Left ventricle myocardium inferior (tissue), 1 donor: ENCODE measurements at places on chromosomes 3 and 15.

DNA sequence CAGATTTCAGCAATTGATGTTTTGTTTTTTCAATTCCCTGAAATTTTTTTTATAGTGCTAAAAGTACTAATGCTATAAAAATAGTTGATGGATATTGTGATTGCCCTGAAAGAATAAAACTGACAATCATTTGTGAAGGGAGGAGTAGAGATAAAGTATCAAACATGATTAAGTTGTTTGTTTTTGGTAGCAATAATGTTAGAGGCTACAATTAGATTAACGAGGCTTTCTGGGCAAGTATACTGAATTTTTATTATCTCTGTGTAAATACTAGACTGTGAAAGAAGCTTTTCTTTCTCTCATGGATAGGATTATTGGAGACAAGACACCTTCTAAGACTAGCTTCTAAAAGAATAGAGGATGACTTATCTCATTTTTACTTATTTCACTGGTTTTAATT, 15.6 kb downstream of the NR1D2 start:
- no peak for DNase-seq

DNA sequence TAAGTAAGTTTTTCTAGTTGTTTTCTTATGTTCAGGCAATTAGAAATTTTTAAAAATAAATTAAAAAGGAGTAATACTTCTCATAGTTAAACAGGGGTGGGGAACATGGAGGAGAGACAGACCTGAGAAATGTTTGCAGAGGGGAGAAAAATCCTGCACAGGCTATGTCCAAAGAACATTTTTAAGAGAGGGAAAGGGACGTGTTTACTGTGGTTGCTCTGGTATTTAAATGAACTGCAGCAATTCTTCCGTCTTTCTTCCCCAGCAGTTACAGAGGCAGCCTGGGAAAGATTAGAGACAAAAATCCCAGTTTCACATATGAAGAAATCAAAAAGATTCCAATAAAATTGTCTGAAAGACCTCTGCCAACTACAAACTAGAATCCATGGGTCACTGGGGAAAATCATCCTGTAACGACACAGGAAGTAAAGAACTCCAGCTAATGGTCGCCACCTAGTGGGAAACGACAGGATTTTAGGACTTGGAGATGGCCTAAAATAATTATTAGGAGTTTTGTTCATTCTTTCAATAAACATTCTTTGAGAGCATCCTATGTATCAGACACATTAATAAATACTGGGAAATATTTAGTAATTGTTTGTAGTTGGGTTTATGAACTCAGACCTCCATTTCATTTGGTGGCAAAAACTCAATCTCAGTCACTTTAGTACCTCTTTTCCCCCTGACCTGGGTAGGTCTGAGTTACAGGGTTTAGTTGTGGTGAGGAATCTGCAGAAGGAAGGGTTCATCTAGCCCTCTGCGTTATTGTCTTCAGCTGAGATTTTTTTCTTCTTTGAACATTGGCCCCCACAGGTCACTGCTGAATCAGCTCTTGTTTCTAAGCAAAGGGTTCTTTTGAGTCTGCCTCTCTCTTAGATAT, 69.9 kb upstream of the GOLIM4 start:
- DNase-seq, result no peak

DNA sequence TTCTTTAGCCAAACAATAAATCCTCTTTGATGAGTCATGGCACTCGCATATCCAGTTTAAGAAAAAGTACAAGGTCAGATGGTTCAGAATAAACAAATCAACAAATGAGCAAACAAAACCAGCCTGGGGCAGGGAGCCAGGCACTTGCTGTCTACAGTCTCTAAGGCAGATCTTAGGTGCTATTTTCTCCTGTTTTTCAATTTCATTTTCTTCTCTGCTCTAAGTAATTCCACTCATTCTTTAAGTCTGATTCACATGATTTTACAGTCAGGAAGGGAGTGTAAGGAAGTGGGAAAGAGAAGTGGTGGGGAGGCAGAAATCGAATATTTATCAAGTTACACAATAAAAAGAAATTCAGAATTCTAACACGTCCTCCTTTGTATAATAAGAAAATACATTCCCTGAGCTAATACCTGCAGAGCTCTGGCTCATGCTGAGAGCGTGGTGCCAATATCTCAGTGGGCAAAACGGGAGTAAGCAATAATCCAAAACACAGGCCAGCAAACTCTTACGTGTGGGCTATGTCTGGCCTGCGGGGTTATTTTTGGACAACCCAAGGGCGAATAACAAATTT, 298.6 kb downstream of the ADAMTS17 start:
- no peak for DNase-seq

DNA sequence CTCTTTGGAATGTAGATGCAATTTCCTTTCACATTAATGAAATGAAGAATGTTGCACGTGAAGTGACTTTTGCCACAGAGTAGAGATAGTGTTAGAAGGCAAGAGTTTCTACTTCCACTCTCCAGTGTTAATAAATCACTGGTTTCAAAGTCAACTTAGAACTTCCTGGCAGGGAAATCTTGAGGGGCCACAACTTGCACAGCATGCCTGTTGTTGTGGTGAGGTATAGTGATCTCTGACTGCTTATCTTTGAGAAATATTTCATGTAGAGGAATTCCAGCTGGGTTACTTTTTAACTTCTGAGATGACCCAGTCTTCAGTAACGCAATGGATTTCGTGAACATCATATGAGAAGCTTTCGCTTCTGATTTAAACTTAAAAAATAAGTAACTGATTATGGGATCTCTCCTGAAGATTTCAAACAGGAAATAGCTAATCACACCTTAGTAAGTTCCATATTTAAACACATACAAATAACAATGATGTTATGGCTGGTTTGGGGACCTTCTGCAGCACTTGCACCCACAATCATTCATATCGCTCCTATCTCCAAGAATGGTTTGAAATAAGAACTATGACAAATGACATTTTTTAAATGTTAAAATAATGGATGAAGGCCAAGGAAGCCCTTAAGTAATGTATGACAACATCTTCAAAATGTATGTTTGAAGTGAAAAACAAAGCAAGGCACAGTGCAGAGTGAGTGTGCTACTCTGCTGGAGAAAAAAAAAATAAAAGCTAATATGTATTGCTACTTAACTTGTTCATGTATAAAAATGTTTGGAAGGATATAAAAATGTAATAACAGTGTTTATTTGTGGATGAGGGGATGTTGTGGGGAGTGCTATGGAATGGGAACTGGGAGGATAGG, 726.5 kb upstream of the NECTIN3 start:
- no peak for DNase-seq

DNA sequence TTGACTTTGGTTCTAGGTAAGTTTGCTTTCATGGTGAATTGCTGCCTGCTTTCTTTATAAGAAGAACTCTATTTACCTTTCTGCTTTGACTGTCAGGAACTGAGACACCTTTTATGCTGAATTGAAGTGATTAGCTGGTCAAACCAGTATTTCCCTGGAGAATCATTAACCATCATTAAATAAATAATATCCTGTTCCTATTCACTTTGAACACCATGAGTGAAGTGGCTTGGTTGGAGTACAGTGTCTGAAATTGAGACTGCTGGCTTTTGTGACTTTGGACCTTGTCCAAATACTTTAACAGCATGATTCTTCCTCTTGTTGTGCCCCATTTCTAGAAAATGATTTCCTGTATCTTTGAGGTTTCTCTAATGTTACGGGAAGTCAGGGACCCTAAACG, 5.6 kb upstream of the TMEM62 start:
- no peak for DNase-seq

DNA sequence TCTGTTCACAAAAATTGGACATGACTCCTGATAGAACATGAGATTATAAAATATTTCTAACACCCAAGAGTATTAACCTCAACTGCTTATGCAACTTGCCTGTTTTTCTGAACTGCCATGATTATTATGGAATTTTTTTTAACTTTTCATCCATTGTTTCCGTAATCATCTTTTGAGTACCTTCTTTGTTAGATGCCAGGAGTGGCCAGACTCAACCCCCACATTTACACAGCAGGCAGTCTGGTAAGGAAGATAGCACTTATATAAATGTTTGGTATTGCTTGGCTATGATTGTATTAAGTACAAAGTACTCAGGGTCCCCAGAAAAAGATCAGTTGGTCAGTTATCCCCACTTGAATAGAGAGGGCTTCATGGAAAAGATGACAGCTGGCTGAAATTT, 74.3 kb downstream of the CRYBG3 start:
- no peak for DNase-seq

DNA sequence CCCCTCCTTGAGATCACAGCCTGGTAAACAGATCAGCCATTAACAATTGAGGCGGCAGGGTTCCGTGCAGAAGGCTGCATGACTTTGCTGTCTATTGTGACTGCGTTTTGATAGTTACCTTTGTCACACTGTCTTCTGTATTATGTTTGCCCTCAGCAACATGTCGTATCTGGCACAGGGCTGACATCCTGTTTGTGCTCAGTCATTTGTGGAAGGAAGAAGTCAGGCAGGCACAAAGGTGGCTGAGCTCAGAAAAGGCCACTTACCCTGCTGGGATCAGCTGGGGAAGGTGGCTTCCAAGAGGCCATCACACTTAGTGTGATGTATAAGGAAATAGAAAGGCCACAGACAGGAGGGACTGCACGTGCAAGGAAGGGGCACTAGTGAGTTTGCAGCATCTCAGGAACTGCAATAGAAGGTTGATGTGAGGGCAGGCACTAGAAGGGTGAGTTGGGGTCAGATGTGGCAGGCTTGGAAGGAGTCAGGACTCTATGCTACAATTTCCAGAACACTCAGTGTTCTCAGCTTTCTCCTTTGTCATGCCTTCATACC, 13.4 kb downstream of the PML start:
- DNase-seq, result no peak

DNA sequence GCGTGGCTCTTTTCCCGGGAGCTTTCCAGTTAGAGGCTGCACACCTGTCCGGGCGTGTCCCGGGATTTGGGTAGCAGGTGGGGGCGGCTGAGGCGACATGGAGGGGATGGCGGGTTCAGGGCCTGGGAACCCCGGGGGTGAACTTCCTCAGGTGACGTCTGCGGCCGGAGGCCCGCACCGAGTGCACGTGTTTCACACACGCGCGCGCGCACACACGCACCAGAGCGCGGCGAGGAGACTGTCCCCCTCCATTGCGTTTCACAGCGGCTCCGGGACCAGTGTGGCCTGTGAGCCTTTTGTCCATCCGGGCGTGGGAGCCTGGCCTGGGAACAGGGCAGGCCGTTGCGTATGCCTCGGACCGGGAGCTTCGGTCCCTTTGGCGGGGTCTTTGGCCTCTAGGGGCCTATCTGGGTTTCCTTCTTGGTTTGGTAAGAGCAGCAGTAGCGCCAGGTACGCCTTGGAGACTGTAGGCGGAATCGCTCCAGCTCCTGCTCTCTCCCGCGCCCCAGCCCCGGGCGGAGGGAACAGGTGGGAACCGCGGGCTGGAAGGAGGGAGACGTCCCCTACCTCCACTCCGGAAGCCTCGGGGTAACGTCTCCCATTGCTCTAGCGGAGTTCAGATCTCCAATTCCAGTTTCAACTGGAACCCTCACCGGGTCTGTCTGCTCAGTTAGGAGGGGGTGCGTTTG, 220.0 kb downstream of the MEIS2 start:
- no peak for DNase-seq

DNA sequence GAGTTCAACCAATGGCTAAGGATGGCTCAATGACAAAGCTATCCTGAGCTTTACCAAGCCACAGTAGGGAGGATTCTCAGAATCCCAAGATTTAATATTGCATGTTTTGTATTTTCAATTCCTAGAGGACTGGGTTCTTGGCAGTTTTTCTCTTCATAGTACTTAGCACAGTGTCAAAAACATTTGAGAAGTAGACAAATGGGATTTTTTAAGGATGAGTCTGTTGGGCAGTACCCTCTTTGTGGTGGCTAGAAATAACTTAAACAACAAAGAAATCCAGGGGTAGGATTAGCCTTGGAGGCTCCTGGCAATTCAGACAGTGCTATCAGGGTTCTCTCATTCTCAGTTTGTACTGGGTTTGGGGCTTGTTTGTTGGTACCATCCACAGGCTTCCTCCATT, 212.8 kb upstream of the RORA start:
- DNase-seq, result no peak

DNA sequence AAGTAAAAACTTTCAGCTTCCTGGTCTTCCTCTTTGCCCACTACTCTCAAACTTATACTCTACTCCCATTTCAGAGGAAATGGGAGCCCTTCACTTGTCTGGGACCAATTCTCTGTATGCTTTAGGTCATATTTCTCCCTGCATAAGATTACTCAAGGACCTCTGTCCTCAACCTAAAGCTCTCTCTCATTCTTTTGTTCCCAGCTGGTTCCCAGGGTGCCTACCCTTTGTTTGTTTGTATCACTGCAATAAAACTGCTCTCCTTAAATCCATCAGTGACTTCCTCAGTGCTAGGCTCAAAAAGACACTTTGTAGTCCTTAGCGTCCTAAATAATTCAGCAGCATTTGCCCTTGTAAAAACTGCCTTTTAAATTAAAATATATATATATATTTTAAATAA, 2.9 kb downstream of the NGRN start:
- DNase-seq, result no peak

- no peak for DNase-seq
Observed at GRCh38 chr15:97991972-97992541, 31.6 kb downstream of the ARRDC4 start.

- no peak for DNase-seq
Observed at GRCh38 chr3:15758295-15758694, 39.5 kb downstream of the ANKRD28 start.
